ENCODE measurements at places on chromosomes 16 and 17. TPM values are rescaled to one million over a fixed set of nuclear protein-coding genes. Genes with fewer than 3 reads are reported as not detected.

Gene TM4SF5
- total RNA-seq = not detected

Gene FSCN2
- total RNA-seq = 0.29 TPM

Gene PITPNM3
- total RNA-seq = 0.49 TPM

Gene NAGS
- 1.1 TPM for total RNA-seq

Gene KRTAP9-2
- not detected for total RNA-seq

Gene CD300LB
- total RNA-seq = not detected

Gene C17orf107
- total RNA-seq = 2.2 TPM

Gene HOXB5
- total RNA-seq = not detected

DNA sequence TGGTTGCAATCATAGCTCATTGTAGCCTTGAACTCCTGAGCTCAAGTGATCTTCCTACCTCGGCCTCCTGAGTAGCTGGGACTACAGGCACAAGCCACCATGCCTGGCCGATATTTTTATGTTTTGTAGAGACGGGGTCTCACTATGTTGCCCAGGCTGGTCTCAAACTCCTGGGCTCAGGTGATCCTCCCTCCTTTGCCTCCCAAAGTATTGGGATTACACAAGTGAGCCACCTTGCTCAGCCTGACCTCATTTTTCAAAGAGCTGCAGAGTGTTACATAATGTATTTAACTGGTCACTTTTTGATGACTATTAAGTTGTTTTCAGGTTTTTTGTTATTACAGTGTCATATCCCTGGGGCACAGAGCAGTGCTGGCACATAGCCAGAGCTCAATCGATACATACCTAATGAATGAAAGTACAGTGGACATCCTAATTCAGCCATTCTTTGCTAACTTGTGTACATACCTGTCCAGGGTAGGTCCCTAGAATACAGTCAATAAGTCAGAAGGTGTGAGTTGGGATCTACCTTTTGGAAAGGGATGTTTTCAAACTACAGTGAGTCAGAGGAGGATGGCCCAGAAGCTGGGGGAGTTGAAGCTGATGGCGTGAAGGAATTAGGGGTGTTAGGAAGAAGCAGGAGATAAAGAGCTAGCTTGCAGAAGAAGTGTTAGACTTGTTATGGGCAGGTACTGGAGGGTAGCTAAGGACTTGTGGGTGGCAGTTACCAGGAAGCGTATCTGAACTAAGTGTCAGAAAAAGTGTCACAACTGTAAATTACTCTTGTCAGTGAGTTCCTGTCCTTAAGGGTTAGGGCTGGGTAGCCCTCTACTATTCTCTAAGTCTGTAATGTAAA lies 20.1 kb upstream of the CYLD start:
- no peak overlapping the region for H3K4me3 ChIP-seq
- peaks cover 6% of the 10 kb centered on the region for H3K36me3 ChIP-seq
- peaks cover 15% of the 10 kb centered on the region for H3K4me1 ChIP-seq
- no peak for DNase-seq
- no peak overlapping the region for H3K27ac ChIP-seq

DNA sequence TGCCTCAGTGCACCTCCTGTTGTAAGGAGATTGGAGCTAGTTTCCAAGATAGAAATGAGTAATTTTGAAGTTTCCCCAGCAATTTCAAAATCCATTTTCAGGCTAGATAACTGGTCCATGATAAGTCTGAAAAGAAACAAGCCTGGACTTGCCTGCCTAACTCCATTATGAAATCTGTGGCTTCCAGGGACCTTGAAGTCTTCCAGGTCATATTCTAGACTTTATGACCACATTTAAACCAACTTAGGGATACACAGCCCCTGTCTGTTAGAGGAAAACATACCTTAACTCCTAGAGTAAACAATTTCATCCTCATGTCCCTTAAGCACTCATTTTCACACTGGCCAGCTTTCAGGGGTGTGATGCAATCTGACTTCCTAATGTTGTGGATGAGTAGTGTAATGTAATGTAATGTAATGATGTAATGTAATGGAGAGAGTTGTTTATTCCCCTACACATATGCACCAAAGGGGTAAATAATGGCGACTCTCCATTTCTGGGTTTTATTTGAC lies 96.7 kb upstream of the FAM20A start:
- H3K4me1 ChIP-seq = no peaks in the 10 kb centered on the region

DNA sequence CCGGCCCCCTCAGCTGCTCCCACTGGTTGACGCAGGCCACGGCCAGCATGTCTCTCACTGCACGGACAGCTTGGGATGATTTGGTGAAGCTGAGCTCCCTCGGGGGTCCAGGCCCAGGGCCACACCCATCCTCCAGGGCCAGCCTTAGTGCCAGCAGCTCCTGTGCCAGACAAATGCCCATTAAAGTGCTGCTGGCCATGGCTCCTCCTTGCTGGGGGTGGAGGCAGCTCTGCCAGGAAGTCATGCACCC lies 2.5 kb downstream of the TRIM47 start:
- peaks cover 5% of the 10 kb centered on the region for H3K36me3 ChIP-seq
- peaks cover 31% of the 10 kb centered on the region for H3K4me1 ChIP-seq
- peak overlapping the region; percentile 71 for H3K27ac ChIP-seq
- peak overlapping the region; percentile 82 for H3K4me3 ChIP-seq

DNA sequence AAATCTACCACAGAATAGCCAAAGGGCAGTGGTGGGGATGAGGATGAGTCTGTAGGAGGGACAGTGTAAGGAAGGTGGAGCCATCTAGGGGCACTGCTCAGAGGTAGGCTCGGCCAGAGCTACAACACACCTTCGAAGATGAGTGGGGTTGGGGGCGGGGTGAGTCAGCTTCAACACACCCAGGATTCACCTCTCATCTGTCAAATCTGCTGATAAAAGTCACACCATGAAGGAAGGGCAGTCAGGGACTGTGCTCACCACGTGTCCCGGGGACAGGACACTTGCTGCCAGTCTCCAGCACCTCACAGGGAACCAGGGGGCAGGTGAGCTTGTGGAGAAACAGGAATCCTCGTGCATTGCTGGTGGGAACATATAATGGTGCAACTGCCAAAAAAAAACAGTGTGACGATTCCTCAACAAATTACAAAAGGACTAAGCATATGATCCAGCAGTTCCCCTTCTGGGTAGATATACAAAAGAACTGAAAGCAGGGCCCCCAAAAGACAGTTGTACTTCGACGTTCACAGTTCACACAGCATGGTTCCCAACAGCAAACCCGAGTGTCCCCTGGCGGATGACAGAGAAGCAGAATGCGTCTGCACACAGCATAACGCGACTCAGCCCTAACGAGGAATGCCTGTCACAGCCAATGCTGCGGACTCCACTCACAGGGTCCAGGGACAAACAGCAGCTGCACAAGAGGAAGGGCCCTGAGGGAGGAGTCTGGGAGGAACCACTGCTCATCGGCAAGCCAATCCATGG lies 133.1 kb downstream of the ANKRD11 start:
- peak; percentile 69 for DNase-seq
- H3K4me1 ChIP-seq = peaks cover 88% of the 10 kb centered on the region
- peaks cover 49% of the 10 kb centered on the region for H3K36me3 ChIP-seq

GRCh38 chr16:67431775-67432505 lies 1.0 kb downstream of the HSD11B2 start:
- H3K27ac ChIP-seq = no peak overlapping the region
- peaks cover 35% of the 10 kb centered on the region for H3K27me3 ChIP-seq
- peak overlapping the region; percentile 48 for H3K4me3 ChIP-seq

- peaks cover 5% of the 10 kb centered on the region for H3K36me3 ChIP-seq
- no peak overlapping the region for H3K4me3 ChIP-seq
- DNase-seq = no peak
- no peaks in the 10 kb centered on the region for H3K4me1 ChIP-seq
- no peaks in the 10 kb centered on the region for H3K27me3 ChIP-seq
Observed at GRCh38 chr16:57760357-57761160, 25.0 kb downstream of the KATNB1 start.

DNA sequence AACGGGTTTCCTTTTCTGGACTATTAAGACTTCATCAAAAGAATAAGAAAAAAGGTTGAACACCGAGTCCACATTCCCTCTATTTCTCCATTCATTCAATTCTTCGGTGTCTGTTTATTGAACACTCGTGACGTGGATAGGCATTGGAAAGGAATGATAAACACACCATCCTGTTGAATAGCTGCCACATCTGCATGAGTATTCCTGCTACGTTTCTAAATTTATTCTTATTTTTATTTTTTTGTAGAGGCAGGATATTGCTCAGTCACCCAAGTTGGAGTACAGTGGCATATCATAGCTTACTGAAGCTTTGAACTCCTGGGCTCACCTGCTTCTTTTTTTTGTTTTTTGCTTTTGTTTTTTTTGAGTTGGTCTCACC lies 80.8 kb upstream of the CIBAR2 start:
- DNase-seq = no peak
- peaks cover 3% of the 10 kb centered on the region for H3K36me3 ChIP-seq
- H3K4me3 ChIP-seq = no peak overlapping the region
- no peak overlapping the region for H3K27ac ChIP-seq
- no peaks in the 10 kb centered on the region for H3K27me3 ChIP-seq
- H3K4me1 ChIP-seq = no peaks in the 10 kb centered on the region

GRCh38 chr16:75319513-75320411 lies 68.3 kb upstream of the BCAR1 start:
- peak; percentile 14 for DNase-seq
- H3K36me3 ChIP-seq = peaks cover 23% of the 10 kb centered on the region
- H3K4me3 ChIP-seq = no peak overlapping the region
- no peaks in the 10 kb centered on the region for H3K27me3 ChIP-seq

- DNase-seq = no peak
- H3K4me3 ChIP-seq = no peak overlapping the region
- no peaks in the 10 kb centered on the region for H3K27me3 ChIP-seq
- H3K27ac ChIP-seq = peak overlapping the region; percentile 90
- H3K4me1 ChIP-seq = peaks cover 60% of the 10 kb centered on the region
- H3K36me3 ChIP-seq = peaks cover 53% of the 10 kb centered on the region
Observed at GRCh38 chr16:3070608-3071111, 5.2 kb downstream of the IL32 start.

DNA sequence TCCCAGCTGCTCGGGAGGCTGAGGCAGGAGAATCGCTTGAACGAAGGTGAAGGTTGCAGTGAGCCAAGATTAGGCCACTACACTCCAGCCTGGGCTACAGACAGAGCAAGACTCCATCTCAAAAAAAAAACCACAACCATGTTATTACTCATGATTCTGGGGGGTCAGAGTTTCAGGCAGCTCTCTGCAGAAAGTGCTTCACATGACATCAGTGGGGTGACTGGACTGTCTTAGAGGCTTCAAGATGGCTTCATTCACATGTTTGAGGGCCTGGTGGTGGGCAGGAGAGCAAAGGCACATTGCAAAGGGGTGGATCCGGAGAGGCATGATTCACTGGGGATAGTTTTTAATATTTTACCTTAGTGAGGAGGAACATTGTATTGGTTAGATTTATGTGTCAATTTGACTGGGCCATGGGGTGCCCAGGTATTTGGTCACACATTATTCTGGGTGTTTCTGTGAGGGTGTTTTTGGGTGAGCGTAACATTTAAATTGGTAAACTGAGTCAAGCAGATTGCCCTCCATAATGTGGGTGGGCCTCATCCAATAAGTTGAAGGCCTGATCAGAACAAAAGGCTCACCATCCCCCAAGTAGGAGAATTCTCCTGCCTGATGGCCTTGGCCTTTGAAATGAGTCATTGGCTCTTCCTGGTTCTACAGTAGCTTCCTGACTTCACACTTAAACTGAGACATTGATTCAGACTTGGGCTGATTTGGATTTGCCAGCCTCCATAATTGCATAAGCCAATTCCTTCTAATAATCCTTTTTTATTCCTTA lies 109.8 kb downstream of the GOSR1 start:
- H3K36me3 ChIP-seq = no peaks in the 10 kb centered on the region
- no peaks in the 10 kb centered on the region for H3K4me1 ChIP-seq
- no peak overlapping the region for H3K27ac ChIP-seq
- H3K4me3 ChIP-seq = no peak overlapping the region

GRCh38 chr17:42639525-42640113 lies 19.5 kb upstream of the TUBG2 start:
- H3K36me3 ChIP-seq = no peaks in the 10 kb centered on the region
- DNase-seq = no peak
- H3K4me1 ChIP-seq = no peaks in the 10 kb centered on the region
- H3K27ac ChIP-seq = no peak overlapping the region
- no peak overlapping the region for H3K4me3 ChIP-seq

DNA sequence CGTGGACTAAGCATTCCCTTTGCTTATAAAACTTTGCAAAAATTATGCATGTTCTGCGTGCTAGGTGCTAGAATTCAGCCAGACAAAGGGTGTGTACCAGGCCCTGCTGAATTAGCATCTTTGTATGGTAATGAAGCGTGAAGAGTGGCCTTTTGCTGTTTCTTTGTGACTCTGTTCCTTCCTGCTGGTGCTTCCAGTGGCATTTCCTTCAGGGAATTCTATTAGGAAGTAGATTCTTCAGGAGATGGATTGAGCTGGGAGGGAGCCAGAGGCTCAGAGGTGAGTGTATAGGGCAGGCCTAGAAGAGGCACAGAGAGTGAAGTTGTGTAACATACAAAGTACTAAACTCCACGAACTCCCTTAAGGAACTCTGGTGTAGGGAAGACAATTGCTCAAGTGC lies 73.9 kb upstream of the ASIC2 start:
- no peak for DNase-seq
- no peaks in the 10 kb centered on the region for H3K36me3 ChIP-seq
- no peaks in the 10 kb centered on the region for H3K4me1 ChIP-seq

GRCh38 chr17:57599271-57600045 lies 145.6 kb downstream of the CCDC182 start:
- no peaks in the 10 kb centered on the region for H3K27me3 ChIP-seq
- H3K27ac ChIP-seq = peak overlapping the region; percentile 97
- DNase-seq = peak; percentile 28
- H3K4me1 ChIP-seq = peaks cover 72% of the 10 kb centered on the region

DNA sequence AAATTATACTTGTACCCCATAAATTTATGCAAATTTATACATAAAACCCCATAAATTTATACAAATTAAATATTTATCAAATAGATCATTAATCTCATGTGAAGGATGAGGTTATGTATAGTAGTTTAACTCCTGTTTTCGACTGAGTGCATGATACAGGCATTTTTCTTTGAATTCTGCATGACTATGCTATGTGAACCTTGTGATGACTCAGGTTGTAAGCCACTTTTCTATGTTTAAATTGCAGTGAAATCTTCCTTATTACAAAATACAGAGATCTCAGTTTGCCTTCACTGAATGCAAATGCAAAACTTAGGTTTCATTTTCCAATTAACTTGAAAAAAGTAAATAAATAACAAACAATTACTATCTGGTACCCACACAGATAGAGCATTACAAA lies 843.7 kb downstream of the CDH11 start:
- no peak for DNase-seq
- H3K36me3 ChIP-seq = no peaks in the 10 kb centered on the region
- no peak overlapping the region for H3K27ac ChIP-seq
- no peaks in the 10 kb centered on the region for H3K27me3 ChIP-seq
- H3K4me3 ChIP-seq = no peak overlapping the region
- H3K4me1 ChIP-seq = no peaks in the 10 kb centered on the region

GRCh38 chr16:85765211-85765610 lies 14.3 kb upstream of the C16orf74 start:
- DNase-seq = no peak
- H3K27ac ChIP-seq = no peak overlapping the region
- H3K36me3 ChIP-seq = no peaks in the 10 kb centered on the region
- peaks cover 3% of the 10 kb centered on the region for H3K27me3 ChIP-seq

All from activated naive CD8-positive, alpha-beta T cell treated with anti-CD3 and anti-CD28 coated beads for 36 hours (primary cell).